ENCODE measurements at places on chromosomes 5 and 9.

DNA sequence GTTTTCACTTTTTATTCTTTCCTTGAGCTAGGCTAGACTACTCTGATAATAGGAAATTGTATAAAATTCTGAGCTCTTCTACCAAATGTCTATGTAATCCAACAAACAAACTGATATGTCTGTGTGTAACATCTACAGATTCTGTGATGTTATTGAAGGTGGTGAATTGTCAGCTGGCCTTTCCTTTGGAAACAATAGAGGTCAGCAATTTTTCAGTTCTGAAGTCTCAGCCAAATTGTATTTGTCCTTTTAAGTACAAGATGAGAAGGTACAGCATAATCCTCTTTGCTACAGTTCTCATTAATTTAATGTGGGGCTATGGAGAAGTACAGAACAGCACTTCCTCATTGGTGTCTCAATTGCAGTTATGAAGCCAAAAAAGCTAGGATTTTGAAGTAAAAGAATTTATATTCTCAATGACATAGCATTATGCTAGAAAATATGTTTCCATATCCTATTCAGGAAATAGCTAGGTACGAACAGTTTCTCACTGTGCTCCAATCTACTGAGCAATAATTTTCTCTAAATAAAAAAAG is 198.0 kb downstream of the HINT1 start:
- DNase-seq, result no peak

- no peak for DNase-seq
Observed at GRCh38 chr9:17625644-17626388, 47.0 kb downstream of the SH3GL2 start.

GRCh38 chr5:172529896-172530295 is 75.6 kb upstream of the SH3PXD2B start:
- no peak for DNase-seq

- DNase-seq, result no peak
Observed at GRCh38 chr9:25964239-25964638, 286.0 kb upstream of the TUSC1 start.

GRCh38 chr9:69571032-69571431 is 101.1 kb downstream of the APBA1 start:
- DNase-seq, result no peak

- DNase-seq, result no peak
Observed at GRCh38 chr5:91670122-91670521, 287.0 kb upstream of the ARRDC3 start.

DNA sequence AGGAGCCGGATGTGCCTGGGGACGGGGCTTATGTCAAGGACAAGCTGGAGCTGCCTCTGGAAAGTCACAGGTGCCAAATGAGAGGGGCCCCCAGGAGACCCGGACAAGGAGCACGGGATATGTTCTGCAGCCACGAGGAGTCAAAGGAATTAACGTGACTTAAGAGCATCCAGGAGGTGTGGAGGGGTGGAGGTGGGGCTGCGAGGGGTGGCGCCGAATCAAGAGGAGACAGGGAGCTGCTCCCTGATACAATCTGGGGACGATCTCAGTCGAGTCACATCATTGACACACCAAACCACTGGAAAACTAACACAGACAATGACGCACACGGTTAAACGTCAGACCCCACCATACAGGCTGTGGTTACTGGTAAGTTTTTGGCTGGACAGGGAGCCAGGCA is 10.4 kb downstream of the CCDC127 start:
- DNase-seq, result no peak

GRCh38 chr5:138077064-138077696 is 6.7 kb upstream of the WNT8A start:
- no peak for DNase-seq

DNA sequence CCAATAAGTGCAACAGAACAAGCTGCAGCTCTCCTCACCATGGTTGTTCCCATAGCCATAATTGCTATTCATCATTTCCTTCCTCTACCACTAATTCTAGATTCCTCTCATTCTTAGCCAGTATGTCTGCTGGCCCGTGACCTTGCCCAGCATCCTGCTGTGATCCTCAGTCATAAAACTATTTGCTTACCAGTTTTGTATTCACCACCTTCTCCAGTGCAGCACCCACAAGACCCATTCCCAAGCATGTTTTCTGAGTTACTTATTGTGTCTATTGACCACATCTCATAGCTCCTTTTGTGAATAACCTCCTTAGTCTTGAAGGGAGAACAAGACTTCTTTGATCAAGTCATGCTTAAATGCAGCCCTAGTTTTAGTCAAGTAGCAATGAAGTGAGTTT is 488.0 kb upstream of the CTNND2 start:
- DNase-seq, result no peak

GRCh38 chr9:79776581-79776980 is 204.8 kb downstream of the TLE4 start:
- peak; percentile 15 for DNase-seq

DNA sequence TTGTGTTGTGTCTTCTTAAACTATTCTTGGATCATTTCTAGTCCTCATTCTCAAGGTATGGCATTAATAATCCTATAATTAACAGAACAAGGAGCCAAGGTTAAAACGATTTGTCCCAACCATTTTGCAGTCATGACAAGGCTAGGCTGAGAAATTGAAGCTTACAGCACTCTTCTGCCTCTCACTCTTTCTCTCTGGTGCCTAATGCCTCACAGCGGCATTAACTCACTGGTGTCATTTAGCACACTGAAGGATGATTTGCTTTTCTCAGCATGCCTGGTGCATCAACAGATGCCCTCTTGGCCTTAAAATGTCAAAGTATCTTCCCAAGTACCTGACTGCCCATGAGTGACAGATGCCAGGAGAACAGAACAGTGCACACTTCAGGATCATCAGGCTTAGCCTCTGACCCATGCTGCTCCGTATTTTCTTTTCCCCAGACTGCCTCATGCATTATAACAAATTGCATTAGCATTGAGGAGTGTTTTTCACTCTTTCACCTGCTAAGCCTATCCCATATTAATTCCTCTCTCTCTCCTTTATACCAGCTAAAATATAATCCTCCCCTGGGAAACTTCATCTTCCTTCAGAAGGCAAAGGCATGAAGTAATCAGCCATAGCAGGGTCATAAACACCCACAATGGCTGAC is 61.1 kb upstream of the SV2C start:
- no peak for DNase-seq

DNA sequence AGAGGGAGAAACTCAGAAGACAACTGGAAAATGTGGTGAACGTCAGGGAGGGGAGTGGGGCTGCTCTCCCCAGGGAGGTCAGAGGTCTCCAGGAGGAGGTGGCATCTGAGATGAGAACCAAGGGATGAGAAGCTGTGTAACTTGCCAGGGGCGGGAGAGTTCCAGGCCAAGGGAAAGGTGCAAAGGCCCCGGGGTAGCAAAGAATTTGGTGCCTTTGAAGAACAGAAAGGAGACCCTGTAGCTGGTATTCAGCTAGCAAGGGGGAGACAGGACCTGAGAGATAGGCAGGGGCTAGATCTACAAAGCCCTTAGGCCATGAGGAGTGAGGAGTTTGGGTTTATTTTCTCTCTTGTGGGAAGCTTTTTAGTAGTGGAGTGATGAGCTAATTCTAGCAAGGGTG is 3.3 kb downstream of the DNM1 start:
- no peak for DNase-seq

GRCh38 chr9:127482662-127483061 is 31.4 kb downstream of the LRSAM1 start:
- DNase-seq, result no peak
